Panc1 (cell line): ENCODE measurements at places on chromosomes 11 and 22. TPM values are rescaled to one million over a fixed set of nuclear protein-coding genes. Genes with fewer than 3 reads are reported as not detected.

DNA sequence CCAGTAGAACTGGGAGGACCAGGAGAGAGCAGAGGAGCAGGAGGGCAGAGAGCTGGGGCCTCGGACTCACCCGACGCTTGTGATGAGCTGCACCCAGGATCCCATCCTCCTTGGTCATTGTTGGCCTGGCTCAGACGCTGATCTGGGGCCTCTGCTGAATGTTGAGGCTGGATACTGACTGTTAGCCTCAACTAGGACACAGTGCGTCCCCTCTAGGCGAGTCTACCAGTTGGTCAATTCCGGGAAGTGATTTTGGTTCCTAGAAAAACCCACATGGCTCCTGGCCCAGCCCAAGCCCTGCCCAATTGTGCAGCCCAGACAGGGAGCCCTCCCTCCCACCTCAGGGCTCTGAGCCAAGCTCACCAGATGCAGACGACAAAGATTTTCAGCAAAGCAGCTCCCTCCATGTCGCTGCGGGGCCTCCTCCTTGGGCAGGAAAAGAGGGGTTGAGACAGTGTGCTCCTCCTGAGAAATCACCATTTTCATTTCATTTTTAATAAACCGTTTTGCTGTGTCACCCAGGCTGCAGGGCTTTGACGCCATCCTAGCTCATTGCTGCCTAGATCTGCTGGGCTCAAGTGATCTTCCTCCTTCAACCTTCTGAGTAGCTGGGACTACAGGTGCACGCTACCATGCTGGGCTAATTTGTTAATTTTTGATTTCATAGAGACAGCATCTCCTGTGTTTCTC lies at the start of gene APOL4:
Gene APOL4, minus strand, starts transcription at position 180 of the 690 bp plus-strand sequence. Its CDS starts 75 bp downstream, at position 105.
- DNase-seq: no peak
- no peak within 1 kb of the TSS for H3K27ac ChIP-seq
- H3K4me3 ChIP-seq: no peak within 1 kb of the TSS
- no peaks in the 10 kb centered on the region for H3K4me1 ChIP-seq
- no peaks in the 10 kb centered on the region for H3K36me3 ChIP-seq

DNA sequence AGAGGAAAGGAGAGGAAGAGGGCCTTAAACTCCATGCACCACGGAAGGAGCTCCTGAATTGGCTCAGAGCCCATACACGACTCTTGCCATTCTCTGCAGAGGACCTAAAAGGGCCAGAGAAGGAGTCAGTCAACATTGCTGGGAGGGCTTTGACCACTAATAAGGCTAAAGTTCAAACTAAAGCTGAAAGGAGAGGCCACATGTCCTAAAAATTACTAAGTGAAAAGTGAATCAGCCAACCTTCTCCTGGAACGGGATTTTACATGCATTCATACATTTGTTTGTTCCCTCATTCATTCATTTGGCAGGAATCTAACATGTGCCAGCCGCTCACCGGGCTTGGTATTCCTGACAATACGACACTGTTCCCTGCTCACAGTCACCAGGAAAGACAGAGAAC lies 10.5 kb downstream of the CLMP start:
- no peaks in the 10 kb centered on the region for H3K36me3 ChIP-seq
- no peaks in the 10 kb centered on the region; the same call in 1 of the 2 replicates for H3K27me3 ChIP-seq
- peaks cover 6% of the 10 kb centered on the region; the same call in 1 of the 2 replicates for H3K4me1 ChIP-seq

- peaks cover 7% of the 10 kb centered on the region for H3K36me3 ChIP-seq
- H3K4me1 ChIP-seq: peaks cover 3% of the 10 kb centered on the region
- no peak overlapping the region; the same call in 1 of the 2 replicates for H3K27ac ChIP-seq
Measured at GRCh38 chr22:41940832-41941765, 5.9 kb downstream of the CENPM start.

The VWA5A gene
- 3.1 TPM for total RNA-seq

GRCh38 chr22:19641254-19641982 lies 72.9 kb upstream of the SEPTIN5 start:
- H3K4me3 ChIP-seq: no peak overlapping the region
- no peak overlapping the region for H3K27ac ChIP-seq
- no peaks in the 10 kb centered on the region for H3K4me1 ChIP-seq
- no peak for DNase-seq

DNA sequence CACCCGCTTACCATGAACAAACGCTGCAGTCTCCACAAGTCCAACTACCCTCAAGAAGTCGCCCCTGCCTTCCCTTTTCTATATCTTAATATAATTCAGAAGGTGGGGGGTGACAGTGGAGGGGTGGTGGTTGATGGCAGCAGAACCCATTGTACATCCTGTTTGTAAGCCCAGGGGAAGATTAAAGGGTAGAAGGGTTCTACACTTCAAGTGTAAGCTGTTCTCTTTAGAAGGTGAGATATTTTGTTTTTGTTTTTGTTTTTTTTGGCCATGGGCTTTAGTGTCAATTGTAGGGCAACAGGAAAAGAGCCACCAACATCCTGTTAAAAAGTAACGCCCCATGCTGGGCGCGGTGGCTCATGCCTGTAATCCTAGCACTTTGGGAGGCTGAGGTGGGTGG lies 34.9 kb upstream of the RRAS2 start:
- H3K36me3 ChIP-seq: no peaks in the 10 kb centered on the region
- no peaks in the 10 kb centered on the region for H3K4me1 ChIP-seq
- H3K27ac ChIP-seq: no peak overlapping the region
- no peak overlapping the region for H3K4me3 ChIP-seq

GRCh38 chr11:21912285-21912684 lies 280.6 kb upstream of the ANO5 start:
- H3K4me3 ChIP-seq: no peak overlapping the region
- no peaks in the 10 kb centered on the region for H3K4me1 ChIP-seq
- DNase-seq: no peak
- no peak overlapping the region for H3K27ac ChIP-seq
- H3K27me3 ChIP-seq: no peaks in the 10 kb centered on the region

- H3K4me3 ChIP-seq: peak overlapping the region; percentile 69
- no peaks in the 10 kb centered on the region for H3K27me3 ChIP-seq
- no peak for DNase-seq
- peaks cover 4% of the 10 kb centered on the region for H3K4me1 ChIP-seq
- no peaks in the 10 kb centered on the region; the same call in 1 of the 2 replicates for H3K36me3 ChIP-seq
Measured at GRCh38 chr22:50526834-50527801, 1.7 kb upstream of the SCO2 start.

DNA sequence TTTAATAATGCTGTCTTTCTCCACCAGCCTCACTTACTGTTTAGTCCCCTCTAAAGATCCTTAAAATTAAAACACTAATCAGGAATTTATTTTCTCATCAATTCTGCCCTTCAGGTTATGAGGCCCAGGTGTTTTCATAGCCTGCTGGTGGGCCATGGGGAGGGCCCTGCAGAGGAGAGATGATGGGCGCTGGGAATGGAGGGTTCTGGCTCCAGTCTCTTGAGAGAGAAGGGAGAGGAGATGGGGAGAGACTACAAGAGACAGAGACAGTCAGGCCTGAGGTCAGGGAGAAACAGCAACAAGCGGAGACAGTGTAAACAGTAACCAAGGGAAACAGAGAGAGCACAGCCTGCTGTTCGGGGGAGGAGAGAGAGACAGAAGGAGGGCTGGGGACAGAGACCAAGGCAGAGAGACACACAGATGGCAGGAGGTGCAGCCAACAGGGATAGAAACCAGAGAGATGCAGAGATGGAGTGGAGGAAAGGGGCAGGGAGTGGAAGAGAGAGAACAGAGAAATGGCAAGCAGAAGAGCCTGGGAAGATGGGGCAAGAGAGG lies 187.3 kb upstream of the SYT13 start:
- H3K27ac ChIP-seq: no peak overlapping the region
- H3K4me1 ChIP-seq: no peaks in the 10 kb centered on the region
- no peaks in the 10 kb centered on the region for H3K36me3 ChIP-seq

- H3K4me3 ChIP-seq: no peak overlapping the region
- no peaks in the 10 kb centered on the region for H3K27me3 ChIP-seq
- no peak for DNase-seq
- peaks cover 7% of the 10 kb centered on the region; the same call in 1 of the 2 replicates for H3K4me1 ChIP-seq
- H3K27ac ChIP-seq: peak overlapping the region; percentile 23; the same call in 1 of the 2 replicates
Measured at GRCh38 chr11:129854232-129854805, 38.7 kb downstream of the TMEM45B start.

DNA sequence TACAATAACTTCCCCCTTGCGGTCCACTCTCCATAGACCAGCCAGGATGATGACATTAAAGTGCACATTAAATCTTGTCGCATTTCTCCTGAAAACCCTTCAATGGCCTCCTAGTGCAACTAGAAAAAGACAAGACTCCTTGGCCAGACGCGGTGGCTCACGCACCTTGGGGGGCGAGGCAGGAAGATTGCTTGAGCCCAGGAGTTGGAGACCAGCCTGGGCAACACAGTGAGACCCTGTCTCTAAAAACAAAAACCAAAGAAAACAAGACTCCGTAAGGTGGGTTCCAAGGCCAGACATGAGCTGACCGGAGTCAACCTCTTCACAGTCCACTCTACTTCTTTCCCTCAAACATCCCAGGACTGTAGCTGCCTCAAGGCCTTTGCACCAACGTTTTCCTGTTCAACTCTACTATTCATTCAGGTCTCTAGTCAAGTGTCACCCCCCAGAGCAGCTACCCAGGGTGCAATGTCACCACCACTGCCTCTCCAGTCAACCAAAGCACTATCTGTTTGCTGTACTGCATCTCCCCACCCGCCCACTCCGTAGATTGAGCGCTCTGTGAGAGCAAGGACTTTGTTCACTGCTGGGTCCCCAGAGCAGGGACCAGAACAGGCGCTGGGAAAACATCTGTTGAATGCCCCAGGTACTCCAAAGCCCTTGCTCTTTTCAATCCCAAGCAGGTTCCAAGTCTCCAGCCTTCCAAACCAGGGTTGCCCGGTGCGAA lies 739 bp downstream of the ZMAT5 start:
- H3K27me3 ChIP-seq: no peaks in the 10 kb centered on the region
- peaks cover 6% of the 10 kb centered on the region; the same call in 1 of the 2 replicates for H3K4me1 ChIP-seq
- DNase-seq: no peak
- H3K27ac ChIP-seq: peak overlapping the region; percentile 96
- H3K4me3 ChIP-seq: peak overlapping the region; percentile 97

DNA sequence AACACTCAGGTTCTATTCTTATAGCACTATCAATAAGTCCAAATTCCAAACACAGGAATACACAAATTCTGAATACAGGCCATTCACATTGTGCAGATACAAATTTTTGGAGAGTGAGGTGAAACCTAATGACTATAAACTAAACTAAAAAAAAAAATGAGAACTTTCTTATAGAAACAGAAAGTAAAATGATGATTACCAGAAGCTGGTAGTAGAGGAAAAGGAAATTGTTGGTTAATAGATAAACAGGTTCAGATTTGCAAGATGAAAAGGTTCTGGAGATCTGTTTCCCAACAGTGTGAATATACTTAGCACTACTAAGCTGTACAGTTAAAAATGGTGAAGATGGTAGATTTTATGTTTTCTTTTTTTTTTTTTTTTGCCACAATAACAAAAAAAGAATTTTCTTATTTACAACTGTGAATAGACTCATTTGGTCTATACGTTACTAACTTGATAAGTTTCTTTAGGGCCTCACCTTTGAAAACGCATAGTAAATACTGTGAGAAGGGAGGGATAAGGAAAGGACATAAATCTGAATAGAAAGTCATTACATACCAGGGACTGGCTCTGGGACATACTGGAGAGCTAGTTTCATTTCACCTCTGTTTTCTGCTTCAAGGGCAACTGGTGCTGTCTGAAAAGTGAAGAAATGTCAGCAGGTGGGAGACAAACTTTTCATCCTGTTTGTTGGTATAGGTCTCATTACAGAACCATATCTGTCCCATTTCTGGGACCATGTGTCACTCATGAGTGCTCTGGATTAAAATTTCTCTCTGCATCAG lies 14.2 kb upstream of the CCDC89 start:
- H3K27ac ChIP-seq: no peak overlapping the region; the same call in 1 of the 2 replicates
- H3K27me3 ChIP-seq: no peaks in the 10 kb centered on the region
- H3K4me3 ChIP-seq: no peak overlapping the region
- H3K36me3 ChIP-seq: peaks cover 23% of the 10 kb centered on the region
- DNase-seq: no peak

The HBG2 gene
- total RNA-seq: 6.5 TPM

- H3K27ac ChIP-seq: no peak overlapping the region
- no peaks in the 10 kb centered on the region for H3K4me1 ChIP-seq
- no peaks in the 10 kb centered on the region; the same call in 1 of the 2 replicates for H3K27me3 ChIP-seq
- no peaks in the 10 kb centered on the region for H3K36me3 ChIP-seq
Measured at GRCh38 chr22:49616356-49617231, 211.1 kb downstream of the BRD1 start.

GRCh38 chr11:6646576-6646917 lies 9.1 kb downstream of the DCHS1 start:
- H3K27ac ChIP-seq: no peak overlapping the region
- no peaks in the 10 kb centered on the region for H3K36me3 ChIP-seq
- H3K27me3 ChIP-seq: peaks cover 37% of the 10 kb centered on the region
- DNase-seq: no peak
- H3K4me3 ChIP-seq: no peak overlapping the region

GRCh38 chr11:79167510-79168188 lies 273.2 kb downstream of the TENM4 start:
- peaks cover 3% of the 10 kb centered on the region; the same call in 1 of the 2 replicates for H3K27me3 ChIP-seq
- no peak overlapping the region for H3K4me3 ChIP-seq
- no peaks in the 10 kb centered on the region; the same call in 1 of the 2 replicates for H3K36me3 ChIP-seq
- DNase-seq: no peak

DNA sequence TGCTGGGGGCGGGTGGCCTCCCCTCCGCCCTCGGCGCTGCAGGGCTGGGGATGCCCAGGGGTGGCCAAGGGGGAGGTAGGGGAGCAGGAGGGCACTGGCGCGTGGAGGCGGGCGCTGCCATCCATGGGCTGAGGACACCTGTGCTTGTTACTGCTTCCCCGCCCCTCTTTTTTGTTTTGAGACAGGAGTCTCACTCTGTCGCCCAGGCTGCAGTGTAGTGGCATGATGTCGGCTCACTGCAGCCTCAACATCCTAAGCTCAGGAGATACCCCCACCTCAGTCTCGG lies 683 bp upstream of the FADS3 start:
- no peaks in the 10 kb centered on the region for H3K27me3 ChIP-seq
- peaks cover 8% of the 10 kb centered on the region for H3K4me1 ChIP-seq
- no peaks in the 10 kb centered on the region for H3K36me3 ChIP-seq
- peak overlapping the region; percentile 73 for H3K4me3 ChIP-seq
- no peak overlapping the region for H3K27ac ChIP-seq

GRCh38 chr11:120027546-120028180 lies 110.2 kb downstream of the TRIM29 start:
- no peak for DNase-seq
- H3K27ac ChIP-seq: no peak overlapping the region
- H3K27me3 ChIP-seq: peaks cover 3% of the 10 kb centered on the region

DNA sequence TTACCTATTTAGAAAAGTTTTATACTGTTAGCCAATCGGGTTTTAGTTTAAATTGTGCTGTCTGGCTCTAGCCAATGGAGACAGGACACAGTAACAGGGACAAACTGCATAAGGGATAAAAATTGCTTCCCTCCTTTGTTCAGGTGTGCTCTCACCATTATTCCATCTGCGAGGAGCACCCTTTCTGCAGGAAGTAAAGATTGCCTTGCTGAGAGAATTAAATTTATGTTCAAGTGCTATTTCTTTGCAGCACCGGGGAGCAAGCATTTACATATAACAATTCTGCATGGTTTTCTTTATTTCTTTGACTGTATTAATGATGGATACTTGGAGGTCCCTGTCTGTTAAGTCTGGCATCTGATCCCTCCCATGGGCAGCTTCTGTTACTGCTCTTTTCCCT lies 80.5 kb downstream of the BRD1 start:
- H3K4me1 ChIP-seq: no peaks in the 10 kb centered on the region
- no peak overlapping the region for H3K27ac ChIP-seq
- no peak for DNase-seq

DNA sequence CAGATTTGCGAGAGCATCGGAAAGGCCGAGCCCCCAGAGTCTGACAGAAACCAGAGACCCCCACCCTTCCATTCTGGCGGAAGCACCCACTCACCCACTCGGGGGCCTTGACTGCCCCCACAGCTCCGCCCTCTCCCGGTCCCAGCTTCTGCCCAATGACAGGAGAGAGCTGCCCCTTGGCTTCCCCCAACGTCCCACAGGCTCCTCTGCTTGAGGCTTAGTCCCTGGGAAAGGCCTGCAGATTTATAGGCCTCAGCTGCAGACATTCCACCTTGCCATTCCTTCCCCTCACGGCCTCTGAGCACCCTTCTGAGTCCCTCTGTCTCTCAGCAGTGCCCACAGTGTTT lies 125.0 kb upstream of the NCAM1 start:
- H3K4me1 ChIP-seq: no peaks in the 10 kb centered on the region
- no peak overlapping the region for H3K4me3 ChIP-seq
- DNase-seq: no peak
- no peaks in the 10 kb centered on the region for H3K36me3 ChIP-seq
- no peaks in the 10 kb centered on the region; the same call in 1 of the 2 replicates for H3K27me3 ChIP-seq
